ENCODE measurements at places on chromosomes 2 and 18.

- DNase-seq, result no peak
Measured at GRCh38 chr2:647003-647560, 30.1 kb downstream of the TMEM18 start.

- no peak for DNase-seq
Measured at GRCh38 chr2:10030311-10030736, 13.0 kb upstream of the KLF11 start.

DNA sequence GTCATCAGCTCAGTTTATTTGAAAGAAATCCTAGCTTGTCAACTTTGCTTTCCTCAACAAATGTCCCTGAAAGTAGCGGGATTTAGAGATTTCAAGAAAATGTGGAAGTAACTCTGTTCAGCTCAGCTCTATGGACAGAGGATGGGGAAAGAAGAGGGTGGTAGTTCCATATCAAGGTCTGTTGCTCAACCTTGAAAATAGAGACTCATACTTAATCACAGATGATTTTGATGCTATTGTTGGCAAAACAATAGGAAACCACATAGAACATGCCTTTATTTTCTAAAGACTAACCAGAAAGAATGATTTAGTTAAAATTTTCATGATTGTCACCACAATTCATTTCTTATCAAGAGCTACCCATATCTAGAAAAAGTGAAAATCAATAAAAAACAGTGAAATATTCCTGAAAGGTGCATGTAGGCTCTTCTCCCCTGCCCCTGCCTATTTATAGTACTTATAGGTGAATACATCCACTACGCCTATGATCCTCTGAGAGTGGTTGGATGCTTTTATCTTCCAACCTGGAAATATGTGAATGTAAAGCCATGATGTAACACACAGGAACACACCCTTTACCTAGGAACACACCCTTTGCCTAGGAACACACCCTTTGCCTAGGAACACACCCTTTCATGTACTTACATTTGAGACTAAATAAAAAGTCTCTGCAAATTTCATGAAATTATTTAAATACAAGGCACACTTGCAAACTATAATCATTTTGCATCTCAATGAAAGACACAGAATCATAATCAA is 65.8 kb downstream of the ETAA1 start:
- no peak for DNase-seq

DNA sequence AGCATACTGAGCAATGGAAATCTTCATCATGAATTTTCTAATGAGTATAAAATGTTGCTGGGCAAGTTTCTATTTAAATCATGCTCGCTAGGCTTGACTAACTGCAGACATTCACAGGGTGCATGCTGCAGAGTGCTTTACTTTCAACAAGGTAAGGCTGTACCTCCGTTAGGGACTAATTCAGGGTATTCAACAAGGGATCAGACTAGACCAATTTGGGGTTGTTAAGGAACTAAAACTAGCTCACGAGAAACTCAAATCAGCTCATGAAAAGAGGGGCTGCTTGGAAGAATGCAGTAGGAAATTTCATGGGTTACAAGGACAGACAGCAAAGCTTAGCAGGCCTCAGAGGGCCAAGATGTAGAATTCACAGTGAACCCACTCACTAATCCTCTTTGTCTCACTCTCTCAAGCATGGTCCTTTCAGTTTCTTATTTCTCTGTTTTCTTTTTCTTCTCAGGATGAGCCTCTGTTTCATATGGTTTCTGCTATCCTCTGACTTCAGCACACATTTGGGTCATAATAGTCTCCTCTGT is 2.2 kb downstream of the MYO3B start:
- no peak for DNase-seq

DNA sequence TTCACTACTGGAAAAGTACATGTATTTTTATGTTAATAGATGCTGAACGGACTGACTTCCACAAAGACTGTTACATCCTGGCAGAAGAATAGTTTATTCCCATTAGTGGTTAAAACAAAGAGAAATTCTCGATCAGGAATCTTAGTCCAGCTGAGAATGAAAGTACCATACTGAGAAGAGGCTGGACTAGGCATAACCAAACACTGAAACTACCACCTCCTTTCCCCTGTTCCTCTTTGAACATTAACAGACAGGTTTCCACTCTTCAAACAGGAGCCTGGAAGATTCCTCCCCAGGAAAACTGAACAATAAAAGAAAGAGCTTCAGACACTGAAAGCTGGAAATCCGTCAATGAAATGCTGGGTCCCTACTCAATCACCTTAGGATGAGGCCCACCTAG is 25.8 kb downstream of the LDAH start:
- no peak for DNase-seq

DNA sequence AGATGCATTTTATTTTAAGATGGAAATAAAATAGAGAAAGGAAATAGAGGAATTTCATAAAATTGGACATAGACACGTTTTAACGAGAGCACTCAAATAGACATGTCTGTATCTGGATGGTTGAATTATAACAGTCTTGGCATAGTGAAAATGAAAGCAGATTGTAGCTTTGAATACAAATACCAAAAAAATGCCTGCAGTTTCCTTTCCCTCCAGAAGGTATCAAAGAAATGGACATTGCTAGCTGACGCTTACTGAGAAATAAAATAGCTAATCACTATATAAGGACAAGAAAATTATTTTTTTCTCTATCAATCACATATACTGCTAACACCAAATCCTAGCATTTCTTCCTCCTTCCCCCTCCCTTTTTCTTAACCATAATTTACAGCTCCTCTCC is 11.4 kb upstream of the MAPRE2 start:
- DNase-seq, result no peak

DNA sequence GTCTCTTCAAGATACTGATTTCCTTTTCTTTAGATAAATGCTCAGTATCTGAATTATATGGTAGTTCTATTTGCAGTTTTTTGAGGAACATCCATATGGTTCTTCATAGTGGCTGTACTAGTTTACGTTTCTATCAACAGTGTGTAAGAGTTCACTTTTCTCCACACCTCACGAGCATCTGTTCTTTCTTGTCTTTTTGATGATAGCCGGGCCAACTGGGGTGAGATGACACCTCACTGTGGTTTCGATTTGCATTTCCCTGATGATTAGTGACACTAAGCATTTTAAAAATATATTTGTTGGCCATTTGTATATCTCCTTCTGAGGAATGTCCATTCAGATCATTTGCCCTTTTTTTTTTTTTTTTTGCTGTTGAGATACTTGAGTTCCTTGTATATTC is 458.8 kb downstream of the SETBP1 start:
- DNase-seq, result no peak

DNA sequence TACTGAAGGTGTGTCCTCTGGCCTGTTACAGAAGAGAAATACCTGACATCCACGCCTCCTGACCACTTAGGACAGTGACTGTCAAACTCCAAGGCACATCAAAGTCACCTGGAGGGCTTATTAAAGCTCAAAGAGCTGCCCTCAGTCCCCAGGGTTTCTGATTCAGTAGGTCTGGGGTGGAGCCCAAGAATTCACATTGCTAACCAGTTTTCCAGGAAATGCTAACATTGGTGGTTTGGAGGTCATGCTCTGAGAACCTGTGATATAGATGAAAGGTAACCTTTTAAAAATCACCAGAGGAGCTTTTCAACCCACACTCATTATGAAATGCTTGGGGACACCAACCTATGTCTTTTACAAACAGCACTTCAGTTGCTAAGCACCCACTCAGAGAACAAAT is 172.3 kb downstream of the ALK start:
- DNase-seq, result no peak

DNA sequence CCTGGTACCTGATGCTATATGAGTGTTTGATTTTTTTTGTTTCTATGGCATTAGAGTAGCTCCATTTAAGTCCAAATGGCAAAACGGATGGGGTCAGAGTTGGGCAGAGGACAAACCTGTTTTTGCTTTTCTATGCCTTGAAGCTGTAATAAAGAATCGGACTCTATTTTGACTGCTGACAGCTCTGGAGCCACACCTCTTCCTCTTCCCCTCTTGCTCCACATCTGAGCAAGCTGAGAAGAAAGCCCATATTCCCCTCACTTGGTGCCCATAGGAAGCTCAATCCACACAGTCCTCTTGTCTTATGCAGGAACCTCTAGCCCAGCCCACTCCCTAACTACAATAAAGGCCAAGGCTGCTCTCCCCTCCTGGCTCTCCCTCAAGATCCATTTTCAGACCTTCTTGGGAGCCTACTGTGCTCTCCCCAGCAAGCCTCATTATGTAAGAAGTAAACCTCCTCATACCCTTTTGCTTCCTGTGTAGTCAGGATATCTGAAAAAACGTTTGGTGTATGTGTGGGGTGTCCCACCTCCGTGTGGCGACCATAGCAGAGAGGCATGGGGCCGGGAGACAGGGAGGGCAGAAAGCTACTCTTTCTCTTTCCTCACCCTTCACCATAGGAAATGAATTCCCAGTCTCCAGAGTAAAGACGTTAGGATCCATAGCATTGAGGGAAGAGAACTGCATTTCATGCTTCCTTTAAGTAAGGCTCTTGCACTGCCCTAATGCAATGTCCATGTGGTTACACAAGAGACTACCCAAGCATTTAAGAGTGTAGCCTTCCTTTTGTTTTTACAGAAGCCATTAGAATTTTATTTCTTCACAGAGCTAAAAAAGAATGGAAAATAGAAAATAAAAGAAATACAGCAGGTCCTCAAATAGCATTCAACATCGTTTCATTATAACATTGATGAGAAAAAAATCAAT is 41.9 kb upstream of the RAPGEF4 start:
- DNase-seq, result no peak

DNA sequence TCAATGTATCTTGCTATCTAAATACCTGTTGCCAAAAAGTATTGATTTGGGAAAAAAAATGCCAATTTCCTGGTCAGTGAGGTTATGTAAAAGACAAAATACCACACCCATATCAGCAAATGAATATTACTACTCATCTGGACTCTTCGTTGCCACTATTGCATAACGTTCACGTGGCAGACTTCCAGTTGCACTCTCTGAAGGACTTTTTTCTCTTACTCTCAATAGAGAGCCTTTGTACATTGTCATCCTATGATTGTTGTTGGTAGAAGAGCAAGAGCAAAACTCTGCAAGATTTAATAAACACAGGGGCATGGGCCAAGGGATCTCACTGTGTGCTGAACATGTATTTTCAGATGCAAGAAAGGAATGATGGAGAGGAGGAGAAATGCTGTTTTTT is 689.8 kb downstream of the MBD2 start:
- DNase-seq, result no peak

- DNase-seq, result no peak
Measured at GRCh38 chr18:59395226-59396175, 36.4 kb upstream of the LMAN1 start.

- no peak for DNase-seq
Measured at GRCh38 chr2:156708051-156708450, 271.9 kb downstream of the GPD2 start.

DNA sequence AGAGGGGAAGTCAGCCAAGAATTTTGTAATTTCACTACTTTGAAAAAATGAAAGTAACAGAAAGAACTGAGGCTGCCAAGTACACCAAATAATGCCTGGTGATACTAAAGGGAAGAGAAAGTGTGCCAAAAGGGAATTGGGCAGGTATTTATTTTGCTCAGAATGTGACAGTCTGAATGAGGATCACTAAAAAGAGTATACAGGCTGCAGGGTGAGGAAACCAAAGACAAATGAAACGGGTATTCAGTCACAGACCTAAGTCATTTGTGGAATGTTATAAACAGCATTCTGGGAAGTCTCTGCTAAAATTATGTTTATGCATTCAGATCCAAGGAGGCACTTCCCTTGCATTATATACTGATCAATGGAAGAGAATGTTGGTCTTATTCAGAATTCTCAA is 418.6 kb upstream of the SLC39A10 start:
- DNase-seq, result no peak

DNA sequence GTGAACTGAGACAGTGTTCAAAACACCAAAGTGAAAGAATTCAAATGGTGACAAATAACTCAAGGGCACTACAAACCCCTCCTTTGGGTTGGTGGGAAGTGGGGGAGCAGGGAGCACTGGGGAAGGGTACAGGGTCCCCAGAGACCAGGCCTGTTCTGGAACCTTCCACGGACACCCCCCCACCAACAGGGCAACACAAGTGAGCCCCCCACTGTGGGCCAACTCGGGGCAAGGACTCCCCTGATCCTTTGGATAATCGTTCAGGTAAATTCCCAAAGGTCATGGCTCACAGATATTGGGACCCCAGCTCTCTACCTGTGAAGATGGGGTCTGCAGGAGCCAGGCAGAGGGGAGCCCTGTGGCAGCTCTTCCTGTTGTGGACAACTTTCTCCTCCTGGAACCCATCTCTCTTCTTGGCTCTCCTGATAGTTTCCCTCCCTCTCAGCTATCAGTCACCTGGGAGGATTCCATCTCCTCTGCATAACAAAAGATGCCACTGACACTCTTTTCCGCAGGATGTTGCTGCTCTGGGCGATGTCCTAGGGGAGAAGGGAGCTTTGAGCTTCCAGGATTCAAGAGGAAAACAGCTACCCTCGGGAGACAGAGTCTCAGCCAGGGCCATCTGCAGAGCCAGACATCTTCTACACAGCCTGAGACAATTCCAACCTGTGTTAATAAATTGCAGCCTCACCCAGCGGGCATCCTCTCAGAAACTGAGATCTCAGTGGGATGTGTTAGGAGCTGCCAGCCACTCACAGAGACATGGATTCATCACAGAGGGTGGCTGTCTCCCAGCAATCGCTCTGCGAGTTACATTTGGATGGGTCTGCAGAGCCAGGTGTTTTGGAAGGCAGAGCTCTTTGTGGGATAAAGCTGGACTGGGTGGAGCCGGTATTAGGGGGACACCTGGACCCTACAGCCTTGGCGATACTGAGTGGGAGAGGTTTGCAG is 35.4 kb downstream of the MBP start:
- DNase-seq, result no peak

DNA sequence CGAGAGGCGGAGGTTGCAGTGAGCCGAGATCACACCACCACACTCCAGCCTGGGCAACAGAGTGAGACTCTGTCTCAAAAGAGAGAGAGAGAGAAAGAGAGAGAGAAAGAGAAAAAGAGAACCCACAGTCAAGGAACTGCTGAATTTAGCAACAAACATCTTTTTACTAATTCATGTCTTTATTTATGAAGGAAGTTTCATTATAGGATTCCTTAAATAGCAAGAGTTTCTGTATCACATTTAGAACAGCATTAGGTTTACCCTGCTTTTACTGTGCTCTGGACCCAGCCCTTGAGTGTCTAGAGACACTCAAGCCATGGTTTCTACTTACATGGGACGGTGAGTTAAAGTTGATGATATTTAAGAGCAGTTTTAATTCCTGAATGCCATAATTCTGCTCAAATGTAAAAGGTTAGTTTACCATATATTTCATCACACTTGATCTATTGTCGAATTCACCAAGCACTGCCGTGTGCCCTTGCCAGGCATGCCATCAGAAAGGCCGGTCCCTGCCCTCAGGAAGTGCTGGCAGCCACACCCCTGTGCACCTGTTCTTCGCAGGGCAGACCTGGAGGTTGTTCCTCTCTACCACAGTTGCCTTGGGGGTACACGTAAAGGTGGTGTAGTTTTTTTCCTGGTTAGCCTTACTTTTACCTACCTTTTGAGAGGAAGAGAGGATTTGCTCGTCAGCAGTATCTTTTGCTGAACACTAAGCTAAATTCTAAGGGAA is 153.3 kb downstream of the LDLRAD4 start:
- no peak for DNase-seq

GRCh38 chr18:39607034-39607433 is 2041.4 kb upstream of the CELF4 start:
- DNase-seq, result no peak

Measured in left hindlimb (tissue), 1 donor.